NCI-H187 (cell line): ENCODE measurements at places on chromosomes 1 and 21.

DNA sequence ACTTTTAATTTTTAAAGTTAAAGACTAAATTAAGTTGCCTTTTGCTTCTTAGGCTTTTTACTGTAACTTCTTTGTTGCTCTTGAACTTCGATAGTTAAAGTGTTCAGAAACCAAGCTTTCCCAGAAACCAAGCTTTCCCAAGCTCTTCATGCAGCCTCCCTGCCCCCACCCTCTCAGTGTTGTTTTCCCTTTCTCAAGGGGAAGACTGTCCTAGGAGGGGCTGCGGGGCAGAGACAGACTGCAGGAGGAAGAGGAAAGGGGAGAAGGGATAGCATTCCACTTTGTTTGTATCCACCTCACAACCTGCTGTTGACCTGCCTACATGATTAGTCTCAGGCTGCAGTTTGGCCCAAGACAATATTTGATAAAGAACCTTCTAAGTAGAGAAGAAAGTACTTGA lies 39.0 kb upstream of the DIPK1A start:
- no peak for DNase-seq

- no peak for DNase-seq
Measured at GRCh38 chr21:40833184-40833583, 13.8 kb downstream of the DSCAM start.

DNA sequence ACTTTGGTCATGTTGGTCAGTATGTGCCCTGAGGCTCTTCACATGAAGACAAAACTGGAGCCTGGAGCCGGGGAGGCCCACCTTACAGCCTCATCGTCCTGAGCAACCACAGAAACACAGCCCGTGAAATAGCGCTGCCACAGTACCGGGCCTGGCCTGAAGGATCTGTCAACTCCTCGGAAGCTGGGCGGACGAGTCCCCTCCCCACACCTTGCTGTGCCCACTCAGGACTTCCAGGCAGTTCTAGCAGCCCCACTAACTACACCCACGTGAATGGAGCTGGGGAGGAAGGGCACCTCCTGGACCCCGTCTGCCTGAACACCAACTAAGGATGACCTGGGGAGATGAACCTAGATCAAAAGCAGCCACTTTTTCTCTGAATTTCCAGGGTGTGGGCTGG lies 24.7 kb downstream of the SDE2 start:
- no peak for DNase-seq

- DNase-seq, result peak; percentile 31
Measured at GRCh38 chr21:36422279-36423098, 37.3 kb downstream of the CHAF1B start.

GRCh38 chr21:42760361-42760950 lies 107.0 kb downstream of the PDE9A start:
- no peak for DNase-seq

GRCh38 chr1:18602533-18603211 lies 28.0 kb upstream of the PAX7 start:
- no peak for DNase-seq

DNA sequence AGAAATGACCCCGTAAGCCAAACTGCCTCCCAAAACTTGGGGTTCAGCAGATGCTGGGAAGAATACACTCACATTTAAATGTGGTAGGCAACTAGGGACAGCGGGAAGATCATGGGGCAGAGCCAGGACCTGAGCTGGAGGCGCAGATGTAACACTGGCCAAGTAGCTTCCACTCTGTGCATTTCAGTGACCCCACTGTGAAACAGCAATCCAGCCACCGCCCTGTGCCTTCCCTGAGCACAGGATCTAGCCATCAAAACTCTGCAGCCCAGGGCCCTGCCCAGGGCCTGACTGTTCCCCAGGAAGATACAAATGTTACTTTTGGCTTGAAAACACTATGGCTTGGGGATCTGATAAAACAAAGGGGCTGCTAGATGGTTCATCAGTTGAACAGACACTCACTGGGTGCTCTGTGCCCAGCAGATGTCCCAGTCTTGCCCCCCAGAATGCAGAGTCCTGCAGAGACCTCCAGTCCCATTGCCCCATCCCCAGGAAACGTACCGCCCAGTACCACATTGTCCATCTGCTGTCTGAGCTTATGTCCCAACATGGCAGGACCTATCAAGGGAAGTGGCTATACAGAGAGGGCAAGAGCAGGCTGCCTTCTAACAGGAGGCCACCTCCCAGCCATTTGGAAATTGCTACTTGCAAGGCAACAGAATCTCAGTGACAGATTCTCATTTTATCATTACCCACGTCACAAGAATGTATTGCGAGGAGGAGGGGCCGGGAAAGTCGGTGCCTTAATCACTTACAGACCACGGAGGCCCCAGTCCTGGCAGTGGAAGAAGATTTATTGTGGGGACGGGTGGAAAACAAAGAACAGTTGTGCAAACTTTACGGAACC lies 124.0 kb downstream of the DMRTB1 start:
- no peak for DNase-seq

DNA sequence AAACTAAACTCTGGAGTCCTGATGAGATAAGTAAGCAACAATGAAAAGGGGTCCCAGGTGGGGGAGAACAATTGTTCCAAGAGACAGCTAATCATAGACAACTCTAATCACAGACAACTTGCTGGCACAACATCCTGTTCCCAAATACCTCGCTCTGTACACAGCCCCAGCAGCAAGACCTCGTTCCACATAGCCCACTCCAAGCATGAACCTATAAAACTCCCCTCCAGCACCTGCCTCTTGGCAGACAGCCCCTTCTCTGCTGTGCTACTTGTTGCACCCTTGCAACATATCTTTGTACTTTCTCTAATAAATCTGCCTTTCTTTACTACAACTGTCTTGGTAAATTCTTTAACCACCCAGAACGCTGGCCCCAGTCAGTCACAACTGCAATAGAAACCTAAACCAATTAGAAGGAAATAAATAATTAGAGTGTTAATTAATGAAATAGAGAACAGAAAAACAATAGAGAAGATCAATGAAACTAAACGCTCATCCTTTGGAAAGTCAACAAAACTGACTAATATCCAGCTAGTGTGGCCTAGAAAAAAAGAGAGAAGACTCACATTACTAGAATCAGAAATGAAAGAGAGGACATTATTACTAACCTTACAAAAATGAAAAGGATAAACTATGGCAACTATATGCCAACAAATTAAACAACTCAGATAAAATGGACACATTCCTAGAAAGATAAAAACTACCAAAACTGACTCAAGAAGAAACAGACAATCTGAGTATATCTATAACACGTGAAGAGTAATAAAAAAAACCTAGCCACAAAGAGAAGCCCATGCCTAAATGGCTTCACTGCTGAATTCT lies 36.1 kb downstream of the LRRC40 start:
- DNase-seq, result no peak

- no peak for DNase-seq
Measured at GRCh38 chr1:56522680-56523079, 56.7 kb downstream of the PLPP3 start.

GRCh38 chr1:35717911-35718476 lies 690 bp downstream of the C1orf216 start:
- no peak for DNase-seq

- DNase-seq, result no peak
Measured at GRCh38 chr1:165851034-165851658, 23.7 kb downstream of the UCK2 start.

DNA sequence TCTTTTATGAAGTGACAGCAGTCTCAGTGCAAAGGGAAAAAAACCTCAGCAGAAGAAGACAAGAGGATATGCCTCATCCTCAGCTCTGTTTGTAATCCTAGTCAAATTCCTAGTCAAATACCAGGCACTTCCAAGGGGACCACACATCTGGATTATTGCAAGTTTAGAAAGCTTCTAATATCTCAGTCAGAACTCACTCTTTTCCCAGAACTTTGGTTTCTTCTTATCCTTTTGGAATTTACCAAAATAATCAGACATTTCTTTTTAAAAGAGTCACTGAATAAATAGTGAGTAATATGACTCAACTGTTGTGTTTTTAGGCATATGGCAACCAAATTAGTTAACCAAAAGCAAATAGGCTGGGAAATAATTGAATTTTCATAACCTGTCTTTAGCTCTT lies 47.8 kb downstream of the PRRX1 start:
- DNase-seq, result no peak

GRCh38 chr1:239394107-239394506 lies 7.7 kb downstream of the CHRM3 start:
- DNase-seq, result no peak

DNA sequence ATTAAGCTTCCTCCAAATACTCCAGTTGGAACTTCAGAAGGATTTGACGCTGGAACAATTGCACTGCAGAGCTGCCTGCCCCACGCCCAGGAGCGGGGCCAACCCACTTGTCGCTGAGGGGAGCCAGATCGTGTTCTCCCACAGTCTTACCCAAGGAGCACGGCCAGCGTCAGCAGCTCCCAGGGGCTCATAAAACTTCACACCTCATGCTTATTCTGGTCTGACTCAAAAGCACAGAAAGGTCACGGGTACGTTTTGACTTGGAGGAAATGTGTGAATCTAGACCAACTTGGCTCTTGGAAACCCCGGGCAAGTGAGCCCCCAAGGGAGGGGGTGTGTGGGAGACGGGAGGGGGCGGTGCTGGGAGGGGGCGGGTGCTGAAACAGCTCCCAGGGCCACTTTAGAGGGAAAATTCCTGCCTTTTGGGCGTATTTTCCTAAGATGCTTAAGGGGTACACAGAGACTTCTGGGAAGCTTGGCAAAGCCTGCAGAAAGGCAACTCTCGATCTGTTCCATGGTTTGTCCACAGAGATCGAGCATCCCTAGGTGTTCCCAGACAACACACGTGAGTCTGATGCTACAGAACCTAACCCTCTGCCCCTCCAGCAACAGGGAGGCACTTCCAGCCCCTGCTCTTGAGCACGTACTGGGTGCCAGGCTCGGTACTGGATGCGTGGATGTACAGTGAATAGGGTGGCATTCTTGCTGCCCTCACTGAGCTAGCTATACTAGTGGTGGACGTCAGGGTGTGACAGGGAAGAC lies 98.9 kb downstream of the DHRS3 start:
- no peak for DNase-seq

- DNase-seq, result no peak
Measured at GRCh38 chr1:185964946-185965345, 230.8 kb downstream of the HMCN1 start.

DNA sequence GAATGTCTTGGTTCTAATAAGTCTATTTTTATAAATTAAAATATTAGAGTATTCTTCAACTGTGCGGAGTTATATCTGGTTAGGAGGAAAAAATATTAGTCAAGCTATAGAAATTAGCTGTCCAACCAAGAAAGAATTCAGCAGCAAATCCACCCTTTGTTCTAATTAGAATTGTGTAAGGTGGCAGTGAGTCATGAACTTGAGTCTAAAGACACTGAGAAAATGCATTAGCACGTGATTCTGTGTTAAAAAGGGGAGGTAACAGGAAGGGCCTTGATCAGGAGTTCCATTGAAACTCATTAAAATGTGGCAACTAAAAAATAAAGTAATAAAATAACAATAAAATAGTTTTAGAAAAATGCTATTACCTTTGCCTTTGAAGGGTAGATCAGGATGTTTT lies 398.2 kb upstream of the RGS18 start:
- DNase-seq, result no peak

DNA sequence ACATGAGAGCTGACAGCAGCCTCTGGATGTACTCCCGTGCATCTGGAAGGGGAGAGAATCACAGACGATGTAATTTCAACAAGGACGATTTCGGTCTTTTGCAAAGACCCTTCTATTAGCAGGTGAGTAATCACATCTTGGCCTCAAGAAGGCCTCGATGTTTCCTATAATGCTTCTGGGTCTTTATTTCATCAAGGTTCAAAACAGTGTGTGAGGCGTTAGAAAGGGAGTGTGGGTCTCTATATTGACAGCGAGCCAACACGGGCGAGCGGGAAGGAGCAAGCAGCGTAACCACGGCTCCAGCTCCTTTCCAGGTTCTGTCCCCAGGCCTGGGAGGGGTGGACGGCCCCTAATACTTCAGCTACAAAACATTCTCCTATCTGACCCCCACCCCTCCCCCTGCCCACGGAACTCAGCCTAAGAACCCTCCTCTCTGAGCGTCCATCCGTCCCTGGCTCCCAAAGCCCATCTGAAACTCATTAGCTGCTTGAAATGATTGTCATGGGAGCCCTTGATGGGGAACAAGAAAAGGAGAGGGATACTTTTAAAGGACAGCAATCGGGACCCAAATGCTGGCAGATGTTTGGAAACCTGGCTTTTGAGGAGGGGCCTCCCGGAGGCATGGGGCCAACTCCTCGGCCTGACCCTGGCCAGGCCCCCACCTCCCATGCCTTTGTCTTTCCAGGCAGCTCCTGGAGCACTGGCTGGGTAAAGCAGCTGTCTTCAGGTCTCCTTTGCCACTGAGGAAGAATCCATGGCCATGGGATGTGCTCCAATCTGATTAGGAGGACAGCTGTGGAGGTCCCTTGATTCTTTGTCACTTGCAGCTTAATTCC lies 250.8 kb downstream of the FOXD2 start:
- DNase-seq, result no peak

GRCh38 chr1:56061824-56062223 lies 517.5 kb downstream of the PLPP3 start:
- DNase-seq, result peak; percentile 3

DNA sequence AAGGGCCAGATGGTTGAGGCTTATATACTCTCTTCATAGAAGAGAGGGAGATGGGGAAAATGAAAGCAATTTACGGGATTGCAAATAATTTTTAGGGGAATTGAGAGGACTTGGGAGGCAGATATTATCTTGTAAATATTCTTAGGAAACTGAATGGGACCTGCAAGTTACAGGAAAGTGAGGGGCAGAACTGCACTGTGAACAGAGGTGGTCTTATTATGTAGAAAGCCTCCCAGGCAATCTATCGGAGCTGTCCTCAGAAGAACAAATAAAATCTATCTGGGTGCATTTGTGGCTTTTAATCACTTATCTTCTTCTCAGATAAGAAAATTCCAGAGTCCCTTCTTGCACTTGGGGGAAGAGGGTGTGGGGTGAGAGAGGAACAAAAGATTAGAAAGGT lies 223.5 kb downstream of the RHOU start:
- DNase-seq, result no peak

GRCh38 chr1:29653034-29653810 lies 416.9 kb downstream of the PTPRU start:
- DNase-seq, result no peak

- DNase-seq, result no peak
Measured at GRCh38 chr1:175390081-175390481, 197.5 kb upstream of the KIAA0040 start.

GRCh38 chr1:1099506-1100183 lies 16.2 kb downstream of the C1orf159 start:
- DNase-seq, result no peak

GRCh38 chr1:74703386-74704182 lies 29.3 kb downstream of the CRYZ start:
- no peak for DNase-seq
